ENCODE measurements at places on chromosomes 2 and 18. TPM values are rescaled to one million over a fixed set of nuclear protein-coding genes. Genes with fewer than 3 reads are reported as not detected.

- DNase-seq: no peak
These were observed 6.3 kb upstream of the CCNT2 start for GRCh38 chr2:134912361-134912760.

Gene TRIB2
- total RNA-seq: 67.9 TPM

Gene RAPGEF4
- total RNA-seq: 5.1 TPM

GRCh38 chr2:200272320-200272719, 34.2 kb upstream of the SPATS2L start:
- DNase-seq: no peak

- DNase-seq: no peak
These were observed 12.7 kb downstream of the TMEM237 start for GRCh38 chr2:201630577-201630976.

DNA sequence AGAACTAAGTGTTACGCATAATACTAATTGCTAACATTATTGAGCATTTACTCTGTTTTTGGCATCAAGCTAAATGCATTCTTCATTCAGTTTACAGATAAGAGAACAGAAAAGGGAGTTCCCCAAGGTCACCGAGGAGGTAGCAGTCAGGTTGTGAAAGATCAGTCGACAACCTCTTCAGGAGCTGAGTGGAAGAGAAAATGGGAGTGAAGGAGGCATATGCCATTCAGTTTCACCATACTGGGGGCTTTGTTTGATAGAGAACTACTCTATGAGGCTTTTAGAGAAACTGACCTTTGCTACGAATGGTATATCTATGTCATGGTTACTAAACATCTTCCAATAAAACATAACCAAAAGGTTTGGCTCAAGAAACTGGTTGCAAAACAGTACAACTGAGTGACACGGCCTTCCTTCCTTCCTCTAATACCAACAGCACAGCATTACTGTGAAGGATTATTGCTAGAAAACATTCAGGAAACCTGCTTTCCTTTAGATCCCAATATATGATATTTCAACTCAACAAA, 112.1 kb downstream of the RBMS1 start:
- DNase-seq: no peak

DNA sequence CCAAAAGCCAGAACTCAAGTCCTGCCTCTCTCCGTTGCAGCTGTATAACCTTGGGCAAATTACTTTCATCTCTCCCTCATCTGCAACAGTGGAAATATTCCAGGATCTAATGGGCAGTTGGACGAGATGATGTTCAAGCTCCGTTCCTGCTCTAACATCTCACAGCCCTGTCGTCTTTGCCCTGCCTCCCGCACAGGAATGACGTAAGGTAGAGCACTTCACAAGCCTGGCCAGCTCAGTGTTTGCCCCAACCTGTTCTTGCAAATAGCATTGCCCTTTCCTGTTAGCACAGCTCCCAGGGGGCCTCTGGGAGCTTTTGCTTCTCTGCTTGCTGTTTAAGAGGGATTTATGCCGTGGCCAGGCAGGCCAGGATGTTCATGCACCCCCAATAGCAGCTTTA, 107.9 kb downstream of the KLHL29 start:
- DNase-seq: no peak
